GM04504 (cell line): ENCODE measurements at places on chromosomes 11 and 22.

DNA sequence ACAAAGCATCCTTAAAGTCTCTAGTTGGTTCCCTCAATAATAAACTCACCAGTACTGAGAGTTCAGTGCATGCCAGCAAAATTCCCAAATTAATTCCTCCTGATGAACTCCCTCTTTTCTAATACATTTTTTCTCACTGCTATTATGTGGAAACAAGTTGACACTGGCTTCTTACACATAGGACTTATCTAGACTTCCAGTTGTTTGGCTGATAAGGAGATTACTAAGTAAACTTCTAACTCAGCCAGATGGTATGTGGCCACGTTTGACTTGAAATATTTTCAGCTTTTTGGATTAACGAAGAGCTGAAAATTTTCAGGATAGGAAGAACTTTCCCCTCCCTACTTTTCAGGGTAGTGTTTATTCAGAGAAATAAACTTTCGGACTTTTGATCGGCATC lies 1154.2 kb upstream of the TENM4 start:
- DNase-seq: no peak

DNA sequence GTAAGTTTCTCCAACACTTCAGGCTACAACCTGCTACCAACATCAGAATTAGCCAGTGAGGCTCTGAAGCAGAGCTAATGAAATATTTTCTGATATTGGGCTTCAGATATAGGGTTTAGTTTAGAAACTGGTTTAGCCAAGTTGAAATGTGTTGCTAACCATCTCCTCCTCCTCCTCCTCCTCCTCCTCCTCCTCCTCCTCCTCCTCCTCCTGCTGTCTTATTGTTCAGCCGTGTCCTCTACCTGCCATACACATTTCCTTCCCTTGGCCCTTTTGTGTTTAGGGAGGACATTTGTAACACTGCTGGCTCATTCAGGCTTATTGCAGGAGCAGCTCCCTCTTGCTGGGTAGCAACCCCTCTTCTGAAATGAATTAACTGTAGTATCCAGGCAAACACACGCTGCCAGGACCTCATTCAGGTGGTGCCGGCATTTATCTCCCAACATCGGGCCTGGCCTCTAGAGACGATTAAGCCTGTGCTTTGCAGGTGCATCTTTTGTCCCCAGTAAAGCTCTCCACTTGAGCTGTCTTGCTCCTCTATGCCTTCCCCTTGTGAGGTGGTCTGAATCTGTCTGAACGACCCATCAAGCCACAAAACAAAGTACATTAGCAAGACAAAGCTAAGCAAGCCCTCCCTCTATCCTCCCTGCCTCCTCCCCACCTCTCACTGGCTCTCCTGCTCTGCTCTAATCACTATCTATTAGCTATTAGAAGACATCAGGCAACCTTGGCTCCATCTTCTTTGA lies 82.9 kb downstream of the KCNJ1 start:
- no peak for DNase-seq

- DNase-seq: no peak
Observed at GRCh38 chr11:129680907-129681306, 134.7 kb upstream of the TMEM45B start.

- no peak for DNase-seq
Observed at GRCh38 chr11:94737171-94737611, 31.0 kb upstream of the AMOTL1 start.

DNA sequence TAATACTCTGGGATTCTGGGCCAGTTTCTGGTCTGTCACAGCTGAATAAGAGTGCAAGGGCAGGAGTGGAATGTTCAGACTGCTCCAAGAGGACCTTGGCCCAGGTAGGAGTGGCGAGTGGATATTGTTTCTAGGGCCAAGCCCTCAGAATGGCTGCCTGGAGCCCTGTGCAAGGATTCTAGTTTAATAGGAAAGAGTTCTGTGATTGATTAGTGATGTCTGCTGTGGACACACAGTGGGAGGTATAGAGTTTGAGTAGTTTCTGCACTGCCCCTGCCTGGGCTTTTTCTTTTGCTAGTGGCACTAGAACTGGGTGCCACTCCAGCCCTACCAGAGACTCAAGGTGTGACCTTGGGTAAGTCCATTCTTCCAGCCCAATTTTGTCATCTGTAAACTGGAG lies 9.7 kb upstream of the MPPED1 start:
- no peak for DNase-seq

- no peak for DNase-seq
Observed at GRCh38 chr22:26890870-26891269, 233.5 kb downstream of the MIAT start.
